ENCODE measurements at places on chromosomes 12 and 14. TPM values are rescaled to one million over a fixed set of nuclear protein-coding genes. Genes with fewer than 3 reads are reported as not detected.

DNA sequence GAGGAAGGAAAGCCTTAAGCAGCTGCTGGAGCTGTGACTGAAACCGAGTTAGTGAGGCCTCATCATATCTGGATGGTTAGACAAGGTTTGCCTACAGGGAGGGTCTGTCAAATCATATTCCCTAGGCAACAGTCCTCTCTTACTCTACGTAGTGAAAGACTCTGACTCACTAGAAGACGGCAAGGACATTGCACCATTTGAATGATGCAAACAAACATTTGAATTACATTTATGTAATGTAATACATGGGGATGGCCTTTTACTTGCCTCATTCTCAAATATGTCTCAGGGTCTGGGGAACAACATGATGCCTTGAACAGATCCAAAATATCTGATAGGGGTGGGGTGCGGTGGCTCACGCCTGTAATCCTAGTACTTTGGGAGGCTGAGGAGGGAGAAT lies 29.8 kb upstream of the STRAP start:
- no peak for DNase-seq

GRCh38 chr14:75333606-75334548 lies 55.2 kb downstream of the FOS start:
- DNase-seq, result peak; percentile 83

- no peak for DNase-seq
Observed at GRCh38 chr14:21894003-21894897, 220.6 kb upstream of the OR4E1 start.

Gene ATG14
- 19.3 TPM for total RNA-seq

All from sigmoid colon (tissue), 7 donors.